Ammon's horn (tissue), 1 donor: ENCODE measurements at places on chromosomes 2 and 18.

GRCh38 chr2:240233885-240234502 is 93.5 kb upstream of the OTOS start:
- no peak for DNase-seq

DNA sequence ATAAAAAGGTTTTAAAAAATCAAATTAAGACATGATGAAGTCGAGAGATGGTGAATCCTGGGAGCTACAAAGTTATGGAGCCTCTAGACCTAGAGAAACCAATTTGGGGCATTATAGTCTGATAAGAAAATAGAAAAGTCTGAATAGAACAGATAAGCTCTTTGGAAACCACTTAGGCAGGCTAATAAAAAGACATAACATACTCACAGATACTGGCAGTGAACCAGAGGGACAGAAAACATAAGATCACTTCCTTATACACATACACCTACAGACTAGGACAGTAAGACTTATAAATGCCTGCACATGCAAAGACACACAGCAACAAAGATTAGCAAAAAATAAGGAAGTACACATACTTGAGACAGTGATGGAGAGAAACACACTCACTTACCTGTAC is 20.0 kb downstream of the SMC6 start:
- DNase-seq: no peak

- no peak for DNase-seq
Measured at GRCh38 chr2:20476950-20477349, 30.1 kb downstream of the RHOB start.

- DNase-seq: no peak
Measured at GRCh38 chr2:24820598-24821432, 27.6 kb downstream of the CENPO start.

GRCh38 chr2:3789256-3789655 is 85.9 kb downstream of the DCDC2C start:
- no peak for DNase-seq

DNA sequence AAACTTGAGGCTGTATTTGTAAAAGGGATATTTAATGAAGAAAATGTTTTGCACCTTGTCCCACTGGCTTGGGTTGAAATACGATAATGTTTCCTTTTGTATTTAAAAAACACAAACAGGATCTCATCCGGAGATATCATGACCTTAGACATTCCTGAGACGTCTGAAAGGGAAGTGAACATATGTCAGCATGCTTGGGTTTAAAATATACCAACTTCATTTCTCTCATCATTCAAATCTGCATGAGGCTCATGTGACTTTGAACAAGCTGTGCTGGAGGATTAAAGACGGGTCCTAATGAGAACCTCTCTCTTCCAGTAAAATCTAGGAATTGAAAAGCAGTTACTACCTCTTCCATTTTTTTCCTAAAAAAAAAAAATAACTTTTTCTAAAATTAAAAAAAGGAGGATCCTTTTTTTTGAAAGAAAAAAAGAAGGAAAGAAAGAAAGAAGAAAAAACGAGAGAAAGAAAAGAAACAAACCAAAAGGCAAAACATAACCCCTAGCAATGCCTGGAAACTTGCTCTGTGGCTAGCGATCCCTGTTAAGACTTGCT is 106.8 kb upstream of the ZFP36L2 start:
- DNase-seq: no peak

- no peak for DNase-seq
Measured at GRCh38 chr2:207925601-207926000, 99.7 kb downstream of the PLEKHM3 start.

- DNase-seq: no peak
Measured at GRCh38 chr2:70960833-70961647, 17.4 kb upstream of the ANKRD53 start.

DNA sequence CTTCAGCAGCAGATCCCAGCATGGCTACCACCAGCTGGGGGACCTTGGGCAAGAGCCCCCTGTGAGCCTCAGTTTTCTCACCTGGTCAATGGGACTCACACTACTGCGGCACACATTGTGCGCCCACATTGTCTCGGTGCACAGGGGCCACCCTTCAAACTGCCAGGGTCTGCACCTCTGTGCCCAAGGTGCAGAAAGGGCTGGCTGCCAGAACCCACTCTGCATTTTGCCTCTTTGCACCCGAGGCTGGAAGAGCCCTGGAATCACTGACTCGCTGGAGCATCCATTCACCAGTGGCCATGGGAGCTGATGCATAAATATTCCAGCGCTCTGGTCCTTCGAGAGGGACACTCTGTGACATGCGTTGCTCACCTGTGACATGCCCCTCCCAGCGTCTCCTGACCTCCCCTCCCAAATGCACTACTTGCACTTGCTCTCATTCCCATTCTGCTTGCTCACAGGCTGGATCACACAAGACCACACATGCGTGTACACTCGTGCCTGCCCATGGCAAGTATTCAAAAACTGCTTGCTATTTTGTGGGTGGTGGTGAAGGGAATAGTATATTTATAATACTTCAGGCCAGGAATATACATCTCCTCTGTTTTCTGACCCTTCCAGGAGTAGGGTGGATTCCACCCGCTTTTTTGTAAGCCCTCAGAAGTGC is 18.8 kb upstream of the C1QL2 start:
- DNase-seq: no peak

GRCh38 chr2:215160081-215160480 is 21.7 kb upstream of the ABCA12 start:
- no peak for DNase-seq

GRCh38 chr18:31884020-31884419 is 58.9 kb downstream of the TRAPPC8 start:
- DNase-seq: no peak

DNA sequence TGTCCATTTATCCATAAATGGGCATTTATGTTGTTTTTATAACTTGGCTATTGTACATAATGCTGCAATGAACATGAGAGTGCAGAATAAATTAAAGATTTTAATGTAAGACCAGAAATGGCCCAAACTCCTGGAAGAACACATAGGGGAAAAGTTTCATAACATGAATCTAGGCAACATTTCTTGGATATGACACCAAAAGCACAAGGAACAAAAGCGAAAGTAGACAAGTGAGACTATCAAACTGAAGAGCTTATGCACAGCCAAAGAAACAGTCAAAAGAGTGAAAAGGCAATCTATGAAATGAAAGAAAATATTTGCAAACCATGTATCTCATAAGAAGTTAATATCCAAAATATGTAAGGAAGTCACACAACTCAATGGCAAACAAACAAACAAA is 5.8 kb downstream of the IL36A start:
- DNase-seq: no peak

GRCh38 chr2:218648787-218649100 is 10.7 kb downstream of the ZNF142 start:
- DNase-seq: no peak

- no peak for DNase-seq
Measured at GRCh38 chr18:64401268-64402060, 252.6 kb upstream of the LINC00305 start.

DNA sequence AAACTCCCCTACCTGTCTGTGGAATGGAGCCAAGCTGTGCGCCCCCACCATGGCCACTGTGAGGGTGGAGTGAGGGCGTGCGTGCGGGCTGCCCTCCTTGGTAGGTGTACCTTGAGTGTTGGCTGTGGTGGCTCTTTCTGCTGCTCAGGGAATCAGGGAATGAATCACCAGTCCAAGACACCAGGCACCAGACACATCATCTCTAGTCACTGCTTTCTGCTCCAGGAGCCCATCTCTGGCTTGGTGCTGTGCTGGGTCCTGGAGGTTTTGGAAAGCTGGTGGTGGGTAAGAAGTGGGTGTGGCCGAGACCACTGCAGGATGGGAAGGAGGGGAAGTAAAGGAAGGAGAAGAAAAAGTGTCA is 209.9 kb downstream of the SEPTIN10 start:
- DNase-seq: no peak

DNA sequence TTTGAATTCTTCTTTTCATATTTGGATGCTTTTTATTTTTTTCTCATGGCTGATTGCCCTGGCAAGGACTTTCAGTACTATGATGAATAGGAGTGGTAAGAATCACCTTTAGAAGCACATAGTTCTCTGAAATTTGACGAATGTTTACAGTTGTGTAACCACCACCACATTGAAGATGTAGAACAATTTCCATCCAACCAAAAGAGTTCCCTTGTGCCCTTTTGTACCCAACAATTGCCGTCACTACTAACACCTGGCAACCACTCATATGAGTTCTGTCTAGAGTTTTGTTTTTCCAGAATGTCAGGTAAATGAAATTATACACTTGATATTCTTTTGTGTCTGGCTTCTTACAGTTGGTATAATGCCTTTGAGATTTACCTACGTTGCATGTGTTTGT is 28.7 kb upstream of the SLC16A14 start:
- DNase-seq: no peak
